ENCODE measurements at places on chromosomes 3 and 15. TPM values are rescaled to one million over a fixed set of nuclear protein-coding genes. Genes with fewer than 3 reads are reported as not detected.

The PATL2 gene
- total RNA-seq, result not detected

The FBXO40 gene
- not detected for total RNA-seq

The CHL1 gene
- total RNA-seq, result 0.39 TPM

The PLSCR5 gene
- not detected for total RNA-seq

The SI gene
- total RNA-seq, result not detected

The TMCO5A gene
- total RNA-seq, result not detected

The SLC12A1 gene
- total RNA-seq, result 0.13 TPM

The PYGO1 gene
- total RNA-seq, result 10.5 TPM

The MLF1 gene
- 19.0 TPM for total RNA-seq

The GP5 gene
- total RNA-seq, result 0.24 TPM
